Fibroblast of the aortic adventitia (primary cell): ENCODE measurements at places on chromosomes 16 and 17. TPM values are rescaled to one million over a fixed set of nuclear protein-coding genes. Genes with fewer than 3 reads are reported as not detected.

TAT gene
- not detected in 2 replicates for total RNA-seq

PRRT2 gene
- 7.7 and 32.0 TPM in 2 replicates for total RNA-seq

PRDM7 gene
- total RNA-seq = not detected in 2 replicates

ITGB4 gene
- total RNA-seq = 0.09 and 0.16 TPM in 2 replicates

EFNB3 gene
- 0.90 and 3.9 TPM in 2 replicates for total RNA-seq

KRT28 gene
- total RNA-seq = not detected in 2 replicates

CFAP97D1 gene
- total RNA-seq = not detected in 2 replicates

SLC6A4 gene
- 0.41 and 23.8 TPM in 2 replicates for total RNA-seq

C16orf74 gene
- total RNA-seq = 0.81 and 12.0 TPM in 2 replicates

GUCY2D gene
- not detected in 2 replicates for total RNA-seq

PIK3R6 gene
- 0.16 TPM in 1 of 2 replicates, not detected in the other for total RNA-seq

KPNB1 gene
- total RNA-seq = 473 and 851 TPM in 2 replicates

C17orf50 gene
- not detected in 2 replicates for total RNA-seq

TBC1D16 gene
- 33.4 and 37.8 TPM in 2 replicates for total RNA-seq

MRM1 gene
- total RNA-seq = 2.3 and 4.3 TPM in 2 replicates

CSH1 gene
- not detected in 2 replicates for total RNA-seq

ENO3 gene
- 2.8 and 4.7 TPM in 2 replicates for total RNA-seq

PCGF2 gene
- 2.9 and 4.8 TPM in 2 replicates for total RNA-seq

GRB7 gene
- total RNA-seq = 1.7 TPM in 1 of 2 replicates, not detected in the other

PIRT gene
- not detected in 2 replicates for total RNA-seq

HOXB13 gene
- total RNA-seq = not detected in 2 replicates

SMIM36 gene
- not detected in 2 replicates for total RNA-seq

YWHAE gene
- 628 and 1,755 TPM in 2 replicates for total RNA-seq

STH gene
- total RNA-seq = not detected in 2 replicates

CACNA1H gene
- total RNA-seq = 2.7 TPM in 1 of 2 replicates, not detected in the other

RNF43 gene
- total RNA-seq = under 0.01 and 0.49 TPM in 2 replicates

RNF222 gene
- total RNA-seq = not detected in 2 replicates

TMEM235 gene
- not detected in 2 replicates for total RNA-seq

SUPT6H gene
- total RNA-seq = 46.8 and 60.5 TPM in 2 replicates

RCVRN gene
- not detected in 2 replicates for total RNA-seq

C1QTNF1 gene
- 42.1 and 44.3 TPM in 2 replicates for total RNA-seq

DNAAF8 gene
- 1.4 TPM in 1 of 2 replicates, not detected in the other for total RNA-seq
